ENCODE measurements at places on chromosomes 5 and 9.

DNA sequence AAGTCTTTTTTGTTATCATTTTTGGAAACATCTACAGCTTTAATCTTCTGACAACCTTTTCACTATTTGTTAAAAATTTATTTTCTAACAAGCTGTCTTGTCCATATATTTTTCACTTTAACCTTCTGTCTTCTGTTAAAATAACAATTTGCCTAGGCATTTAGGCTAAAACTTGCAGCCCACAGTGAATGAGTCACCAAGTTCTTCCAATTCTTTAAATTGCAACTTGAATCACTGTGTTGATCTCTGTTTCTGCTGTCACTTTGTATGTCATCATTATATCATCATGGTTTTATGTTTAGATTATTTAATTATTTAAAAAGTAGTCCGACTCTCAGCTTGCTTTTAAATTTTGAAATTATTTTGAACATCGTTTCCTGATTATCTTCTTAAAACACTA is 473.8 kb upstream of the PTPRD start:
- DNase-seq = peak; percentile 55

- no peak for DNase-seq
Measured at GRCh38 chr9:119853126-119853525, 483.9 kb upstream of the BRINP1 start.

- peak; percentile 71 for DNase-seq
Measured at GRCh38 chr5:138180183-138180782, 1.4 kb downstream of the KIF20A start.

GRCh38 chr5:34685485-34686165 is 29.5 kb downstream of the RAI14 start:
- DNase-seq = peak; percentile 80

DNA sequence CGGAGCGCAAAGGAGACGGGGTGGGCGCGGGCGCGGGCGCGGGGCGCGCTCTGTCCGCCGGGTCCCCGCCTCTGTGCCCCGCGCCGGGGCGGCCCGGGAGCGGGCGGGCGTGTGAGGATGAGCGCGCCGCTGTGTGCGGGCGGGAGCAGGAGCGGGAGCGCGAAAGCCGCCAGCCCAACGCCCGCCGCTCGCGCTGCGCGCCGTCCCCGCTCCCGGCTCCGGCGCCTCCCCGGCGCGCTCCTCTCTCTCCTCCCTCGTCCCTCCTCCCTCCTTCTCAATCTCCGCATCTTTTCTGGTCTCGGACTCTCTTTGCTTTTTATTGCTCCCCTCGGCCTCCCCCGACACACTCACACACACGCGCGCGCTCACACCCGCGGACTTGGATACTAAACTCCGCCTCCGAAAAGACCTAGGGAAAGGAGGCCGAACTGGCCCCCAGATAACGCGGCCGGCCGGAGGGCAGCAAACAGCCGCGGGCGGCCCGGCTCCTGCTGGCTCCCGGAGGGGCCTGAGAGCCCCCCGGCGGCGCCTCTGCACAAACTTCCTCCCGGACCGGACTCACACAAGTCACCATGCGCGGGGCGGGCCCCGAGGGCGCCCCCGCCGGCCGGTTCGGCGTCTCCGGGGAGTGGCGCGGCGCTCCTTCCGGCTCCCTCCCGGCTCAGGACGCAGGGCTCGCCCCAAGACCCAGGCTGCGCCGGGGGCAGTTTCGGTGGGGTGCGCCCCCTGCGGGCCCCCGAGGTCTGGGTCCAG is at the start of gene FIBCD1:
Gene FIBCD1 (minus strand): TSS at position 596 of the 753 bp plus-strand sequence. CDS start 640 bp downstream, outside the sequence.
- DNase-seq = peak; percentile 53

GRCh38 chr5:131305138-131305689 is 41.4 kb downstream of the CDC42SE2 start:
- DNase-seq = no peak
